ENCODE measurements at places on chromosomes 5 and 9.

DNA sequence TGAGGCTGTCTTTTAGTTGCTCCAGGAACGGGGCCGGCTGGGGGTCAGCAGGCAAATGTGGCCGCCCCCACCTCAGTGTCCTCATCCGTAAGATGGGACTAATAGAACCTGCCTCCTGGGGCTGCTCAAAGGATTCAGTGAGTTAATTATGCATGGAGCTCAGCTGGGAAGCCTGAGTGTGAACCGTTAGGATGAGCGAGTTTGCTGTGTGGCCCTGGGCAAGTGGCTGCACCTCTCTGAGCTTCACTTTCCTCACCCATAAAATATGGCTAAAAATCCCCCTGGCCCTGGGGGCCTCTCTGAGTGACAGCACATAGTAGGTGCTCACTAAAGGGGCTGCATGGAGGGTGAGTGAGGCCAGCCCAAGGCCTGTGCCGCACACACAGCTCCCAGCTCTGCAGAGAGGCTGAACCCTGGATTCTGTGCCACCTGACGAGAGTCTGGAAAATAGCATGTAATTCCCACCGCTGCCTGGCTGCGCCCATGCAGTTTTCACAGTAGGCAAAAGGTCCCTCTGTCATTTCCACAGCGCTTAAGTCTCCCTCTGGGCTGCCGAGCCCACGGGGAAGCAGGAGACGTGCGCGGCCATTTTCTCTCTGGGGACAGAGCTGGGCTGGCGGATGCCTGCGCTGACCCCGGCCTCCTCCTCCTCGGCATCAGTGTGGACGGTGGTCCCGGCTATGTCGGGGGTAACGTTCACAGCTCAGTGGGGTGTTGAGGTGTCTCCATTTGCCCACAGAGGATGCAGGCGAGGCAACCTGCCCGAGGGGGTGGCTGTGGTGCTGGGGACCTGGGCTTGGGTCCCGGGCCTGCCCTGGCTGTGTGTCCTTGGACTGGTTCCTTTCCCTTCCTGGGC lies 18.2 kb downstream of the ASS1 start:
- no peak for DNase-seq

DNA sequence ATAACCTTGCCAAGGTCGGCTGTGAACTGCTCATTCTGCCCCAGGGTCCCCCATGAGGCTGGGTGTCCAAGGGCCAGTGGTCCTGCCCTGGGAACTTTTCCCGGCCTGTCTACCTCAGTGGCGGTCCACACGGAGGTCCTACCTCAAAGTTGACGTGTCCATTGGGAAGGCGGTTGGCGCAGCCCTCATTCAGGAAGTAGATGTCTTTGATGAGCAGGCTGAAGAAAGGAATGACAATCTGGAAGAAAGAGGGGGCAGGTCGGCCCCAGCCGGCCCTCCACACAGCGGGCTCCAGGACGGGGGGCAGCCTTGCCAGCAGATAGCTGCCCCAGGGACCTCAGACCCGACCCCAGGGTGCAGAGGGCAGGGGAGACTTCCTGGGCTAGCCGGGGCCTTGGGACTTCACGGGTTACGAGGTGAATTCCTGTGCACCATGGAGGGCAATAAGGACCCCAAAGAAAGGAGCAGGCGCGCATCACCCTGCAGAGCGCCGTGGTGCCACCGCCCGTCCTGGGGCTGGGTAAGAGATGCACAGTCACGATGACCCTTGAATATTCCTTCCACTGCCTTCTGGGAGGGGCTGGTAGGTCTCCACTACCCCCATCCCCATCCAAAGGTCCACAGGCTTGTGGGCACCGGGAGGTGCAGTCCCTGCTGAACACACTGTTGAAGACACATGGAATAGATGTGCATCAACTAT lies 42.9 kb upstream of the RNF130 start:
- DNase-seq = no peak

DNA sequence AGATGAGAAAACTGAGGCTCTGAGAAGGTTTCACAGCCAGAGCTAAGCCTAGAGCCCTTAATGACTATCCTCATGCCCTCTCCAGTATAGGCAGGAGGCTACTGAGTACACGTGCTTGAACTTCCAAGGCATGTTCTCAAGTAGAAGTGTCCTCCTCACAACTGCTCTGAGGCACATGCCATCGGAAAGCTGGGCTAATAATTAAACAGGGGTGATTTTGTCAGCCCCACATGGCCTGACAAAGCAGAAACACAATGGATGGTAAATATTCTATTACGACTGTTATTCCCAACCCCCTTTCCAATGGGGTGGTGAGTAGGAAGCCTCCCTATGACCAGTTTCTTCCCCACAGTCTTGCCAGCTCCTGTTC lies 34.3 kb downstream of the KCNIP1 start:
- no peak for DNase-seq

GRCh38 chr5:76956033-76956432 lies 3.2 kb downstream of the CRHBP start:
- no peak for DNase-seq

DNA sequence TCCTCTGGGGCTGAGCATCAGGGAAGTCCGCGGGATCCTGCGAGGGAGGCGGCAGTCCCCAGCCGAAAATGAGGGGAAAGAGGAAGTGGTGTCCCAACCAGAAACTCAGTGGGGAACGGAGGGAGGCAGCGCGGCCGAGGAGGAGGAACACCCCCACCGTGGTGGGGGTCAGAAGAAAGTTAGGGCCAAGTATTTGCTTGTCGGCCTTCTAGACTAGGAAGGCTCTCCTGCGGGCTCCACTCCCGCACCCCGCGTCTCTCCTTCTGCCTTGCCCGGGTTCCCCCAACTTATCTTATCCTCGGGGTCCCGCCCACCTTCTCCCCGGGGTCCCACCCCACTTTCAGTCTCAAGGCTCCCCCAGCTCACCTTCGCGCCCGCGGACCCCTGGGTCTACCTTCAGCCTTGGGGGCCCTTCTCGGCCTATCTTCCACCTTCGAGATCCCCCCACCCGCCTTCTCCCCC lies 557 bp upstream of the PHF2 start:
- no peak for DNase-seq

- no peak for DNase-seq
Measured at GRCh38 chr5:157266286-157267007, 524 bp downstream of the CYFIP2 start.

DNA sequence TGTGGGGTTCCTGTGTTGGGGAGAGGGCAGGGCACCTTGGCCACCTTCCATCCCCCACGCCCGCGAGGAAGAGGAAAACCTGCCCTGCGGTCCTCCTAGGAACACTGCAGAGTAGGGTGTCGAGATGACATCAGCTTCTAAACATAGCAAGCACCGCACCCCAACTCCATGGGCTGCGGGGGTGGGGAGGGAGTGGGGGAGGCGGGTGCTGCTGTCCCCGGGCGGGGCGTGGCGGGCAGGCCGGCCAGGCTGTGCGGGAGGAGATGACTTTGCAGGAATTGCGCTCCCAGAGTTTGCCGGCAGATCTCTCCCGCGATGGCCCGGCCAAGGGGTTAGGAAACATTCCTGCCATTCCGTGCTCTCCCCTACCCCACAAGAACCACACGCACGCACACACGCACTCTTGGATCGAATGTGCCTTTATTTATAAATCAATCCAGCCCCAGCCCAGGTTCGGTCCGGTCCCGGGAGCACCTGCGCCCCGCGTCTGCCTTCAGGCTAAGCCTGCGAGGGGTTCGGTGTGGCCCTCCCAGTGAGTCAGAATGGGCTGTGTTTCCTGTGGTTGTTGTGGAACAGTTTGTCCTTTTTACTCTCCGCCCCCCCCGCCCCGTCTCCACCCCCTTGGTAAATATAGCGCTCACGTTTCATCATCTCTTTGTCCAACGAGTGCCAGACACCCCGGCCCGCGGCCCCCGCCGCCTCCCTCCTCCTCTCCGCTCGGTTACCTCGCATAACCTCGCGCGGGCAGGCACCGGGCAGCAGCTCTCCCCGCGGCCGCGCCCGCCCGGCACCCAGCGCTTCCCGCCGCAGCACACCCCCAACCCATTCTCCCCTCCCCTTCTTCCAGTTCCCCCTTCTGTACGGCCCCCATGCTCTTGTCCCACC lies 5.3 kb upstream of the KLF9 start:
- DNase-seq = peak; percentile 74

- no peak for DNase-seq
Measured at GRCh38 chr9:95197692-95198271, 119.7 kb downstream of the FANCC start.

GRCh38 chr9:26956860-26957233 lies 635 bp downstream of the IFT74 start:
- no peak for DNase-seq

DNA sequence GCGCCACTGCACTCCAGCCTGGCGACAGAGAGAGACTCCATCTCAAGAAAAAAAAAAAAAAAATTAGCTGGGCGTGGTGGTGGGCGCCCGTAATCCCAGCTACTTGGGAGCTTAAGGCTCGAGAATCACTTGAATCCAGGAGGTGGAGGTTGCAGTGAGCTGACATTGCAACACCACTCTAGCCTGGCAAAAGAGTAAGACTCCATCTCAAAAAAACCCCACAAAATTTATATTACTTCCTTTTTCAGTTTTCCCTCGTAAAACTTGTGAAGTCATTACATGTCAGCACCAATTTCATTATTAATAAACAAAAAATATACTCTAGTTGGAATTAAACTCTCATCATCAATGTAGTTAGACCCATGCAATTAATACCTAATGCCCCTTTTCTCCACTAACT lies 43.9 kb downstream of the SHLD3 start:
- no peak for DNase-seq

GRCh38 chr9:93949694-93950449 lies 5.3 kb downstream of the BARX1 start:
- DNase-seq = no peak

DNA sequence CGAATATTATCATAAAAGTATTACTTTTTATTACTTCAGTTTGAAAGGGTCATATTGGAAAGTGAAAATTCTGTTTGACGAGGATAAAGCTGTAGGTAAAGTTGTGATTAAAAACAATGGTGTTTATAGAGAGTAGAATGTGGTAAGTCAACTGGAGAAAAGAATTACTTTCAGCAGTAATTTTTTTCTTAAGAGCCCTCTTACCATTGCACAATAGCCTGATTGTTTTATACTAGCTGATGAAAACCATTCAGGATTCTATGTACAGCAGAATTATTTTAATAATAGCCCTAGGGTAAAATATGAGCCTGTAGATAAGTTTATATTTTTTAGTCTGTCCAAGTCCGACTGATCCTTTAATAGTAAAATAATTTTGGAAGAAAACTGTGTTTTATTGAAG lies 16.6 kb downstream of the CDC42SE2 start:
- DNase-seq = no peak

DNA sequence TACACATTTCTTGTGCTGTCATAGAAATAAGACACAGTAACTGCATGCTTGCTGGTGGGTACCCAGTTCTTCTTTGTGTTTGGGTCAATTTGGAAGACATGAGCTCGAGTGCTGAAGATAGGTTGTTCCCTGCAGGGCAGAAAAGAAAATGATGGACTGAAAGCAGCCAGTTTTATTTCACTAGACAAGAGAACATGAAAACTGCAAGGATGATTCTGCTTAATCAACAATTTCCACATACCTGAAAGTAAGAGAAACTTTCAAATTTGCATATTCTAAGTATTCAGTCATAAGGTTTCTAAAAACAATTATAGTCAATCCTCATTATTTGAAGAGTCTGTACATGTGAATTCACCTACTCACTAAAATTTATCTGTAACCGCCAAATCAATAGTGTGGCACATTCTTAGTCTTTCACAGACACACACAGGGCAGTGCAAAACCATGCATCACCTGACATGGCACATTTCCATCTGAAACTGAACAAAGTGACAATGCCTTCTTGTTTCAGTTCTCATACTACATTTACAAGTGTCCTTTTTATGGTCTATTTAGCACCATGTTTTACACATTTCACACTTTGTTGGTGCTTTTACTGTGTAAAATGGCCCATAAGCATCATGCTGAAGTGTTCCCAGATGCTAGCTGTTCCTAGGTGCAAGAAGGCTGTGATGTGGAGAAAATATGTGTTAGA lies 56.9 kb downstream of the HOMER1 start:
- DNase-seq = no peak

DNA sequence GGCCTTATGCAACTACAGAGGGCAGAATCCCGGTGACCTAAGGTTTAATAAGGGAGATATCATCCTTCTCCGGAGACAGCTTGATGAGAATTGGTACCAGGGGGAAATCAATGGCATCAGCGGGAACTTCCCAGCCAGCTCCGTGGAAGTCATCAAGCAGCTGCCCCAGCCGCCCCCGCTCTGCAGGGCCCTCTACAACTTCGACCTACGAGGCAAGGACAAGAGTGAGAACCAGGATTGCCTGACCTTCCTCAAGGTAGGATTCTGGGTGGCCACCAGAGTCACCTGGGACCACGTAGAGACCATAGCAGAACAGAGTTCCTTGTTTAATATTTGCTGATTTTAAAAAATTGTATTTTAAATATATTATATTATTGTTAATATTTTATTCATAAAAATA lies 63.7 kb downstream of the SH3RF2 start:
- no peak for DNase-seq

GRCh38 chr5:150658121-150658520 lies 2.9 kb upstream of the MYOZ3 start:
- DNase-seq = no peak

DNA sequence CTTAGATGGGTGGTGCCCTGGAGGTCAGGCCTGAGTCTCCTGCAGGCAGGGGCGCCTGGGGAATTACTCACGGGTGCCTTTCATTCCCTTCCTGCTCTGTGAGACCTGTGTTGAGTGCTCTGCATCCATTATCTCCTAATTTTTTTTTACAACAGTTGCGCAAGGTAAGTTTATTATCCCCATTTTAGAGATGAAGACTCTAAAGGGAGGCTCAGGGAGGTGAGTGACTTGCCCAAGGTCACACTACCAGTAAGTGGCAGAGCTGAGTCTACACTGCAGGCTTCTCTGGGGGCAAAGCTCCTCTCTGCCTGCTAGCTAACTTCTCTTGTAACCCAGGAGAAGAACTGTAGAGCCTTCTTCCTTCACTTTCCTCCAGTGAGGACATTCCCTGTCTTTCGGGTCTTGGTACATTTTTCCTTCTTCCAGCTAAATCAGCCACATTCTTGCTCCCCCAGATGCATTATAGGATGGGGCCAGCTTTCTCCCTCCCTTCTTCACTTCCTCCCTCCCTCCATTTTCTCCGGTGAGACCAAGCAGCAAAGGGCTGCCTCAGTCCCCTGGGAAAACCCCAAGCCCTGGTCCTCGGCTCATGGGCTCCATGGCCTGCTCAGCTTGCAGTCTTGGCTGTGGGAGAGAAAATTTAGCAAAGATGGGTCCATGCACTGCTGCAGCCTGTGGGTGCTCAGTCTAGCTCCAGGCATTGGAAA lies 1.8 kb downstream of the PRR7 start:
- no peak for DNase-seq

GRCh38 chr9:15468145-15468544 lies 42.6 kb downstream of the PSIP1 start:
- no peak for DNase-seq

- no peak for DNase-seq
Measured at GRCh38 chr9:115598751-115599150, 480.8 kb upstream of the TNC start.

- no peak for DNase-seq
Measured at GRCh38 chr5:21910731-21911130, 942.4 kb downstream of the CDH12 start.

DNA sequence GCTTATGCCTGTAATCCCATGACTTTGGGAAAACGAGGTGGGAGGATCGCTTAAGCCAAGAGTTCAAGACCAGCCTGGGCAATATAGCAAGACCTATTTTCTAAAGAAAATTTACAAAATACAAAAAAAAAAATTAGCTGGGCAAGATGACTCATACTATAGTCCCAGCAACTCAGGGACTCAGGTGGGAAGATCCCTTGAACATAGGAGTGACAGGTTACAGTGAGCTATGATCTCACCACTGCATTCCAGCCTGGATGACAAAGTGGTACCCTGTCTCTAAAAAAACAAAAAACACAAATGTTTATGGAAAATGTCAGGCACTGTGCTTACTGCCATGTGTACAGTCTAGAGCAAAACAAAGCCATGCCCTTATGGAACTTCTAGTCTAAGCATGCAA lies 823.3 kb upstream of the DMAC1 start:
- no peak for DNase-seq
